ENCODE measurements at places on chromosomes 3 and 15.

- no peak for DNase-seq
Measured at GRCh38 chr3:60079076-60079475, 1029.3 kb upstream of the CFAP20DC start.

- no peak for DNase-seq
Measured at GRCh38 chr3:37435572-37435971, 261.2 kb upstream of the LRRFIP2 start.

- DNase-seq: no peak
Measured at GRCh38 chr3:126581569-126581968, 22.8 kb upstream of the C3orf22 start.

- DNase-seq: no peak
Measured at GRCh38 chr3:108489776-108490175, 20.6 kb downstream of the MYH15 start.

GRCh38 chr3:31440878-31441277, 91.8 kb upstream of the STT3B start:
- no peak for DNase-seq

GRCh38 chr3:31210068-31210645, 315.7 kb upstream of the GADL1 start:
- no peak for DNase-seq

DNA sequence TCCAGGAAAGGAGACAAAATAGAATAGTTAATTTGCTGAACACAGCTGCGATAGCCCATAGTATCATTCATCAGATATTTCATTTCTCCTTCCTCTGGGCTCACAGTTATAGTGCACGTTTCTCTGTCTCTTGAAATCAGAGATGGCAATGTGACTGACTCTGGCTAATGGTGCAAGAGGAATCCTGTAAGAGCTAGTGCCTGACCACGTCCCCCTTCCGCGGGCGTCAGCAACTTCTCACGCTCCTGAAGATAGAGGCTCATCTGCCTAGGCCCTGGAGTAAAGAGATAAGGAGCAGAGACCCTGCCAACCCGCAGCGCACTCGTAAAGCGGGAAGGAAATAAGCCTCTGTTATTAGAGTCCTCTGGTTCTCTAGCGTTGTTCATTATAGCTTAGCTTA, 391.8 kb downstream of the VPS13C start:
- DNase-seq: no peak

GRCh38 chr3:294096-294495, 97.5 kb downstream of the CHL1 start:
- DNase-seq: no peak

DNA sequence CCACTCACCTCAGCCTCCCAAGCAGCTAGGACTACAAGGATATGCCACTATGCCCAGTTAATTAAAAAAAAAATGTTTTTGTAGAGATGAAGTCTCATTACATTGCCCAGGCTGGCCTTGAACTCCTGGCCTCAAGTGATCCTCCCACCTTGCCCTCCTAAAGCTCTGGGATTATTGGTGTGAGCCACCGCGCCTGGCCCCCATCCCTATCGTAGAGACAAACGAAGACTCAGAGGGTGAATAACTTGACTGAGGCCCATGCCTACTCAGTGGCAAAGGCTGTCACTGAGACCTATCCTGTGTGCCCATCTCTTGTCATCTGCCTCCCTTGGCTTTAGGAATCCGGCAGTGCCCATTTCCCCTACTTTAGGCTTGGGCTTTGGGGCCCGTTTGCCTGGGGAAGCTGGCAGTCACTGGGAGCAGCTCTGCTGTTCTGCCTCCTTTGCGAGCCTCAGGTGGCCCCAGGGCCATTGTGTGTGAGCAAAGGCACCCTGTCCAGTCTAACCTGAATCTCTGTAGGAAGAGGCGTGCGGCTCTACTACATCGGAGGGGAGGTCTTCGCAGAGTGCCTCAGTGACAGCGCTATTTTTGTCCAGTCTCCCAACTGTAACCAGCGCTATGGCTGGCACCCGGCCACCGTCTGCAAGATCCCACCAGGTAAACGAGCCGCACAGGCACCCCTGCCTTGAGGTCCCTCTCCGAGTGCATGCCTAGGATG, 70.1 kb downstream of the AAGAB start:
- DNase-seq: no peak

- DNase-seq: no peak
Measured at GRCh38 chr3:144677103-144677502, 705.5 kb downstream of the DIPK2A start.

- DNase-seq: no peak
Measured at GRCh38 chr3:192296845-192297244, 430.5 kb downstream of the FGF12 start.

DNA sequence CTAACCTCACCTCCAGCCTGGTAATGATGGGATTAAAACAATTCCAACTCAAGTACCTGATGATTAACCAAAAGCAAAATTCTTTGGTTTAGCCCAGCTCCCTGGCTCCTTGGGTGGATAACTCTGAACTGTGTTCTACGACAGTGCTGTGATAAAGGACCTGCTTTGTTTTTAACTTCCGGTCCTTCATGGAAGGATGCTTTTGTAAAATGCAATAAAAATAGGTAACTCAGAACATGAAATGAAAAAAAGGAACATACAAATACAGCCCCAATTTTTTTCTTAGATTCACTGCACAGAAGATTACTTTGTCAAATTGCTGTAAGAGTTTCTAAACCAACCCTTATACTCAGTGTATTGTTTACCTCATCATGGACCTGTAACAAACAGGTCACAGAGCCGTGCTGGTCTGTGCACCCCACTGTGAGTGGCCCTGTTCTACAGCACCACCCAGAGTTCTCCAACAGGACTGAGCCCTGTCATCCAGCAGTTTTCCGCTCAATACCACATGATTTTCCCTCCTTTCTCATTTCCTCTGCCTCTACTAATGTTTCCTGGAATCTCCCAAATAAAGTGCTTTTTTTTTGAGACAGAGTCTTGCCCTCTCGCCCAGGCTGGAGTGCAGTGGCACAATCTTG, 4.9 kb upstream of the PCYT1A start:
- no peak for DNase-seq

DNA sequence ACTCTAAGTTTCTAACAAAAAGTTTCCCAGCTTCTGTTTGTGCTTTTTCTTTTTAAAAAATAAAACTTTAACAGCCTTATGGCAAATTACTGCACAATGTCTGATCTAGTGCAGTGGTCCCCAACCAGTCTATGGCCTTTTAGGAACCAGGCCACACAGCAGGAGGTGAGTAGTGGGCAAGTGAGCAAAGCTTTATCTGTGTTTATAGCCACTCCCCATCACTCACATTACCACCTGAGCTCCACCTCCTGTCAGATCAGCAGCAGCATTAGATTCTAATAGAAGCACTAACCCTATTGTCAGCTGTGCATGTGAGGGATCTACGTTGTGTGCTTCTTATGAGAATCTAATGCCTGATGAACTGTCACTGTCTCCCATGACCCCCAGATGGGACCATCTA, 5.6 kb downstream of the MKRN2 start:
- no peak for DNase-seq

- DNase-seq: no peak
Measured at GRCh38 chr3:145760036-145760435, 400.9 kb downstream of the PLOD2 start.

- DNase-seq: no peak
Measured at GRCh38 chr3:122301063-122301462, 24.0 kb upstream of the CSTA start.

DNA sequence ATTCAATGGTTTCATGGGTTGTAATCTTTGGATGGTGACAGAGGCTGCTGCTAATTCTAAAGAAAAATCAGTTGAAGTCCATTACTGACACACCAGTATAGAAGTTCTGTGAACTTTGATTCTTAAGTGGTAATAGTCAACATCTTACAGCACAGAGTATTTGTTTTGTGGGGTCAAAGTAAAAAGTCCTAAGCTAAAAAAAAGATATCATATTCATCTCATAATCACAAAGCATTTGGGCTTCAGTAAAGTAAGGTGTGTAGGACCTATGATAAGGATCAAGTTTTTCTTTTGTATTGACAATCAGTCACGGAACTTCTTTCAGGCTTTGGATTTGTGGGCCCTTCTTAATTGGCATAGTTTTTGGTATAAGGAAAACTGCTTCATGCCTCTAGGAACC, 1.1 kb downstream of the ASTE1 start:
- no peak for DNase-seq

DNA sequence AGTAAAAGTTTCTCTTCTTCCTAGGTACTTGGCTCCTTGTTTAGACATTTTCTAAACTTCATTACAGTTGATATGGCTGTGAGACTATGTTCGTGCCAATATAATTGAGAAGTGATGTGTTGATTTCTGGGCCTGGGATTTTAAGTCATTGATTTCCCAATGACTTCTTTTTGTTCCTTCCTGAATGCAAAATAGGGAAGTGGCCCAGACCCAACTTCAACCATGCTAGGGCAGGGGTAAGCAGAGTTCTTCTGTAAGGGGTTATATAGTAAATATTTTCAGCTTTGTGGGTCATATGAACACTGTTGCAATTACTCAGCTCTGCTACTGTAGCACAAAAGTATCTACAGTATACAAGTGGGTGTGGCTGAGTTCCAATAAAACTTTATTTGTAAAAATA, 320.1 kb upstream of the WNT5A start:
- no peak for DNase-seq

GRCh38 chr3:24854748-24855147, 360.1 kb upstream of the THRB start:
- DNase-seq: no peak

DNA sequence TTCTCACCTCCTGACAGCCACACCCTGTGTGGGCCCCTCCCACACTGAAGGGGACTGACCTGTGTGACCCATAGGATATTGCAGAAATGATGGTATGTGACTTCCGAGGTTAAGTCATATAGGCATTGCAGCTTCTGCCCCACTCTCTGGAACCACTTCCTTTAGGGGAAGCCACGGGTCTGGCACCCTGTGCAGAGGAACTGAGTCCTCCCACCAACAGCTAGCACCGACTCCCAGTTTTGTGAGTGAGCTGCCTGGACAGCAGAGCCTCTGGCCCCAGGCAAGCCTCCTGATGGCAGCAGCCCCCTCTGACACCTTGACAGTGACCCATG, 24.6 kb upstream of the SLC6A6 start:
- DNase-seq: no peak

- DNase-seq: no peak
Measured at GRCh38 chr3:102715030-102715697, 280.3 kb downstream of the ZPLD1 start.

GRCh38 chr3:56880720-56881575, 79.2 kb upstream of the ARHGEF3 start:
- DNase-seq: no peak

- no peak for DNase-seq
Measured at GRCh38 chr3:30873671-30874070, 20.8 kb downstream of the GADL1 start.

GRCh38 chr3:78857494-78858111, 910.2 kb downstream of the ROBO1 start:
- DNase-seq: no peak

GRCh38 chr15:41215708-41216107, 14.8 kb downstream of the EXD1 start:
- no peak for DNase-seq

GRCh38 chr3:47014036-47014435, 34.6 kb downstream of the NBEAL2 start:
- no peak for DNase-seq

GRCh38 chr15:58393241-58393662, 38.5 kb upstream of the LIPC start:
- DNase-seq: no peak

- DNase-seq: no peak
Measured at GRCh38 chr15:78663703-78664102, 22.7 kb upstream of the CHRNB4 start.

- DNase-seq: no peak
Measured at GRCh38 chr3:159378396-159379194, 576.7 kb downstream of the MFSD1 start.

DNA sequence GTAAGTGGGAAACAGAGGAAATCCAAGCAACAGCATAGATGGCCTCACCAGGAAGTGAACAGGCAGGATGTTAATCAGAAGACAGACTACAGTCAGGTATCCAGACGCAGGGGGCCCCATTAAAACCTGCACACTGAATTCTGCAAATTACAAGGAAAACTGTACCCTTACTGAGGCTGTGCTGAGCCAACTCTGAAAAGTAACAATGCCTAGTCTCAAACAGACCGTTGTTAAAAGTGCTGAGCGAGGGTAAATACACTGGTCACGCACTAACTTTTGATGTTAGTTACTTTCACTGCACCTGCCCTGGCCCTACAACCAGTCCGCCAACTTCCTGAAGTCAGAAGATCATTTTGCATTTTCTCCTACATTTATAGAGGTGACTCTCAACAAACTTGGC, 1.0 kb downstream of the TAMM41 start:
- no peak for DNase-seq

DNA sequence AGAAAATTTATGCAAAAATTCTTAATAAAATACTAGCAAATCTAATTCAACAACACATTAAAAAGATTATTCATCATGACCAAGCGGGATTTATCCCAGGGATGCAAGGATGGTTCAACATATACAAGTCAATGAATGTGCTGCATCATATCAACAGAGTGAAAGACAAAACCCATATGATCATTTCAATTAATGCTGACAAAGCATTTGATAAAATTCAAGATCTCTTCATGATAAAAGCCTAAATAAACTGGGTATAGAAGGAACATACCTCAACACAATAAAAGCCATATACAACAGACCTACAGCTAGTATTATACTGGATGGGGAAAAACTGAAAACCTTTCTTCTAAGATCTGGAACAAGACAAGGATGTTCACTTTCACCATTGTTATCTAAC, 89.7 kb downstream of the KBTBD8 start:
- DNase-seq: no peak

DNA sequence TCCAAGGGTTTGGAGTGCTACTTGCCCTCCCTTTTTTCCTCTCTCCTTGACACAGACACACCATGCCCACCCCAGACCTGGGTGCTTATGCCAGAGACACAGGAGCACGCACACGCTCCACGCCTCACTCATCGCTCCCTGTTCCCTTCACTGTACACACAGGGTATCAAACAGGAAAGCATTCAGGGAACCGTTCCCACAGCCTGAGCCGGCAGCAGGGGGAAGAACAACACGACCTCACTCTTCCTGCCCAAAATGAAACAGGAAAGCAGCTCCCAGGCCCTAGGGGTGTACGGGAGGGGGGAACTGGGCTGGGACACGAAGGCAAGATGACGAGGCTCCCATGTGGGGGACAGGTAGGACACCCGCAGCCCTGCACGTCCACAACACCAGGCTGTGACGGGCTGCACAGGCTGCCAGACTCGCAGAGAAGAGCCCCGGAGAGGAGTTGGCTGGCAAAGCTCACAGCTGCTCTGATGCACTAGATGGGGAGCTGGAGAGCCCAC, 11.2 kb downstream of the DLL4 start:
- DNase-seq: no peak

- DNase-seq: no peak
Measured at GRCh38 chr15:39327005-39327730, 253.7 kb upstream of the THBS1 start.

DNA sequence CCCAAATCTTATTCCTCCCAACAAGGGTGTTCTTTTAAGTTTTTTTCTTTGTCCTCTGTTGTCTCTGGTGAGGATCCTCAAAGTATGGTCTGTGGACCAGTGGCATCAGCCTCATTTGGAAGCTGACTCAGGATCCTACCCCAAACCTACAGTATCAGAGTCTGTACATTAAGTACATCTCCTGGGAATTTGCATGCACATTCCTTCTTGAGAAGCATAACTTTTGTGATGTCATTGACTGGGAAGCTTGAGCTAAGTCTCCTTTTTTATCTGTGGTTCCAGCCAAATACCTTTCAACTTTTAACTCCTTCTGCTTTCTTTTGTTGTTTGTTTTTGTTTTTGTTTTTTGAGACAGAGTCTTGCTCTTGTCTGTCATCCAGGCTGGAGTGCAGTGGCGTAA, 40.5 kb downstream of the ARMC8 start:
- DNase-seq: no peak

Data from esophagus squamous epithelium (tissue), 5 donors.